ENCODE measurements at places on chromosomes 13 and 19.

DNA sequence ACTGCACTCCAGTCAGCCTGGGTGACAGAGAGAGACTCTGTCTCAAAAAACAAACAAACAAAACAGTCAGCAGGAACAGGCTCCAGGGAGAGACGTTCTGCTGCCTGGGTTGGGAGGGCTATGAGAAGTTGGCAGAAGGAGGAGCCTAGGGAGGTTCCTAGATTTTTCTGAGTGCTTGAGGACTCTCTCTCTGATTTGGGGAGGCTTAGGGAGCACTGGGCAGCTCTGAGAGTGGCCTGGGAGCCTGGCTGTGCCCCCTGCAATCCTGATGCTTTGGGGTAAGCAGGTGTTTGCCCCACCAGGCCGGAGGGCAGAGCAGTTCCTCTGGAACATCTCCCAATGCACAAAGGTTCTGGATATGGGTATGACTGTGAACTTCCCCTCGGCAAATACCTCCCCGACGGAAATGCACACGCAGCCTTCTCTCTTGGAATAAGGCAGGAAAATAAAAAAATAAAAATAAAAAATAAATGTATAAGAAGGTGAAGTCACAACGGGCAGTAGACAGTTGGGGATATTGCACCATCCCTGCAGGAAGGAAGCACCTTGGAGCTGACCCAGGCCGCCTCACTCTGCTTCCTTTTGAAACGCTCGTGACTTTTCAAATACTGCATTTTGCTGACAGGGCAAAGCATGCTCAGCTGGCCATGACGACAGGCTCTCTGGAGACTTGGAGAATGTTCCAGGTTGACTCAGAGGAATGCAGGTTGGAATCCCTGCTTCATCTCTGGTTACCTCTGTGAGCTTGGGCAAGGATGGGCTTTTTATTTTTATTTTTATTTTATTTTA lies 26.5 kb upstream of the HOMER3 start:
- DNase-seq = no peak

- no peak for DNase-seq
Observed at GRCh38 chr19:582497-583197, 7.0 kb upstream of the HCN2 start.

DNA sequence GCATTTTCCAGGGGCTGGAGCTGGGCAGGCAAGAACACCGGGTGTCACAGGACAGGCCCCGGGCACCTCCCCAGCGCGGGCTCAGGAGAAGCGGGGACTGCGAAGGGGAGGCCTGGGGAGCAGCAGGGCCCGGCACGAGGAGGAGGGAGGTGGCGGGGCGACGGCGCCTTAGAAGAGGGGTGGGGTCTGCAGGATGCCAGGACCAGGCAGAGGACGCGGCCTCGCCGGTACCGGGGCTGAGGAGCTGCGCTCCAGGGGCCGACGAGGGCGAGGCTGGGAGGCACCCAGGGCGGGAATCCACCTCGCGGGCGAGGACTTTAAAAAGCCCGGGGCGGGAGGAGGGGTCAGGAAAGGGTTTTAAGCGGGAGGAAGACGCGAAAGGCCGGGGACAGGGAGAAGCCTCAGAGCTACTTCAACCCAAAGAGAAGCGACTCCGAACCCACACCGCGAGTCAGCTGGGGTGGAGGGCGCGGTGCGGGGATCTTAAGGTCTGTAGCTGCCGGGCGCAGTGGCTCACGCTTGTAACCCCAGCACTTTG lies 665 bp downstream of the ZNF347 start:
- DNase-seq = peak; percentile 20

DNA sequence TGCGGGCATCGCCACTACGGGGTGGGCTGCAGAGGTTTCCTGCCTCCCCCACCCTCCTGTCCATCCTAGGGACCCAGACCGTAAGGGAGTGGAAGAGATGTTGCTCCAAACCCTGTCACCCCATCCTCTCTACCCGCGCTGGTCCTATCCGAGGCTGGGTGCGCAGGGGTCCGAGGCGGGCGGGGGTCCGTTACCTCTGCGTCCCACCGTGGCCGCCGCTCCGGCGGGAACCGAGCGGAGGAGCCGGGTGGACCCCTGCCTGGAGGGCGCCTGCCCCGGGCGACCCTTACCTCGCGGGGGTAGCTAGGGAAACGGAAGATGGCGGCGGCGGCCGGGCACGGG lies at the start of gene DGKH:
TSS of gene DGKH (plus strand) at position 307 of the 342 bp plus-strand sequence. CDS start 126 bp downstream, outside the sequence.
- DNase-seq = peak; percentile 32

DNA sequence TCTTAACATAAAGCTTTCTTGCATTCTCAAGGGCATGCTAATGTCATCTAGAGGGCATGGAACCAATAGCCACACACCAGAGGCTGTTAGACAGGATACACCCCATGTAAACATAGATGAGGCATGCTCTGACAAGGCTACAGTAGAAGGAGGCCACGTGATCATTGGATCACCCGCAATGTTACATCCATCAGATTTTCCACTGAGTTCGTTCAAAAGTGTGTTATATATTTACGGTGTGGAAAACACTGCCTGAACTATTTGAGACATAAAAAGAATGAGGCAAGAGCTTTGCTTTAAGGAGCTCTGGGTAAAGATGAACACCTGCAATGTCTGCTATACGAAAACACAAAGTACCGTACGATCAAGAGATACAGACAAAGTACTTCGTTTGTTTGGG lies 817.5 kb upstream of the SLC10A2 start:
- no peak for DNase-seq

DNA sequence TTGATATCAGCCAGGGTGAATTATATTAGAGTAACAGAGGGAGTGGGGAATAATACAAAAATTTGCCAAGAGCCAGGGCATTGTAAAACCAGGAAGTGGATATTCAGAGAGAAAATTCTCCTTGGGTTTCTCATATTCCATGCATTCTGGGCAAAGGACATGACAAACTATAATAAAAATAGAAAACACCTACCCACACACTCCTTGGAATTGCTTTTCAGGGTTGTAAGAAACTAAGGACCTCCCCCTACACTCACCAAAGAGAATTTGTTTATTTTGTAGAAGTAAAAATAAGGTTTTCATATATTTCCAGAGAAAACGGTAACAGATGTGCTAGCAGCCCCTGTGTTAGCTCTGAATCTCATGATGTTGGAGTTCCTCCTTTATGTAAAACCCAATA lies 649.6 kb downstream of the SLITRK1 start:
- DNase-seq = no peak

GRCh38 chr13:40013554-40013953 lies 358.1 kb downstream of the COG6 start:
- DNase-seq = no peak

DNA sequence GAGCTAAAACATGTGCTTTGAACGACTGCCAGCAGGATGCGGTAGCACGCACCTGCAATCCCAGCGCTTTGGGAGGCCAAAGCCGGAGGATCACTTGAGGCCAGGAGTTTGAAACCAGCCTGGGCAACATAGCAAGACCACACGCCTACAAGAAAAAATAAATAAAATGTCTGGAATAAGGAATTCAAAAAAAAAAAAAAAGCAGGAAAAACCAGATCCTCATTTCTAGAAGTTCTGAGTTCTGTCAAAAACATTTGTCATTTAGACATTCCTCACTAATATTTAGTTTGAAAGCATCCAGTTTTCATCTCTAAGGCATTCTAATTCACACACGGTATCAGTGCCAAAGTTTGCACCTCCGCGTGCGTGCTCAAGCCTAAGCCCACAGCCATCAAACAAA lies 36.9 kb upstream of the USE1 start:
- no peak for DNase-seq

DNA sequence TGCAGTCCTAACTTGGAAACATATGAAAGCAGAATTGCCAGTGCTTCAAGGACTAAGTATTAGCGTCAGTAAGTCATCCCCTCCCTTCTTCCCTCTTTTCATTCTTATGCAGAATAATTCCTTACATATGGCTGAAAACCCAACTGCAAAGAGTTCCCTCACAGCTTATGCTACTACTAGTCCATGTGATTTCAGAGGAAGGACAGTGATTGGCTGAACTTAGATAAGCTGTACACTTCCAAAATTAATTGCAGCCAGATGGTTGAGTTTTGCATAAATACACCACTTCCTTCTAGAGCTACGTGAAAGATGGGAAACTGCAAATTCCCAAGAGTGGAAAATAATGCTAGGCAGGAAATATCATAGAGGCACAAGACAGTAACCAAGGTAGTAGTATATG lies 730.4 kb downstream of the OLFM4 start:
- no peak for DNase-seq

GRCh38 chr13:24083141-24083540 lies 77.4 kb upstream of the SPATA13 start:
- no peak for DNase-seq

DNA sequence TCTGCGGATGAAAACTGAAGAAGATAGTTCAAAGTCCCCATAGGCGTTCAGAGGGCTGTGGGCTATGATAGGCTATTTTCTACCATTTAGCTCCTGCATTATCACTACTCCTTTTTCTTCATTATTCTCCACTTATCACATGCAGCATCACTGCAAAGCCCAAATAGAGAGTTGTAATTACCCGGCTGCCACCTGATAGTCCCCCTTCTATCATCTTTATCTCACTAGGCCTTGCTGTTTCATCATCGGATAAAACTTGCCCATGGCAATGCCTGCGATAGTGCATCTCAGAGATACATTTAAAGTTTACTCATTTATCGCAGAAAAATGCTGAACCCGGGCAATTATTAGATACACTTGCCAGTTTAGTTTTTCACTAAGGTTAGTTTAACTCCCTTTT lies 82.9 kb upstream of the SOX21 start:
- no peak for DNase-seq

GRCh38 chr13:20990910-20991525 lies 70.4 kb downstream of the LATS2 start:
- DNase-seq = no peak

DNA sequence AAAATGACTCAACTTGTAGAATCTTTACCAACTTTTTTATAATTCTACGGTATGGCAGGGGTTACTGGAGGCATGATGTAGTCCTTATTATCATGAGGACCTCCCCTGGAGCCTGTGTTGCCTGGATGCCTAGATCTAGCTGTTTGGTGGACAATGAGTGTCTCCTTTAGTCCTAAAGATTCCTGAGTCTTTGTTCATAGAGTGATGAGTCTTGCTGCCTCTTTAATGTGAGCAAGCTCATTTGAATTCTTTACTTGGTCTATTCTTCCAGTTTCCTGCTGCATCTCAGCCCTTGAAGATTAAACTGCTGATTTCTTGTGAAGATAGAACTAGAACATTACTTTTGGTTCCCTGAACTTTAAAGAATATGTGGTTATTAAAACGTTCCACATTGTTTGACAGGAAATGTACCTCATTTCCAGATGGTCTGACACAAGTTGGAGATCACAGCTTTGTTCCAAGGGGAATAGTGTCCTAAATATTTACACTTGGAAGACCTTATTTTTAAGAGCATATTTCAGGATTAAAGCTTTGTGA lies 51.9 kb downstream of the SLAIN1 start:
- DNase-seq = no peak

- no peak for DNase-seq
Observed at GRCh38 chr13:32988608-32989289, 27.5 kb upstream of the KL start.

- no peak for DNase-seq
Observed at GRCh38 chr13:33006638-33007037, 9.6 kb upstream of the KL start.

DNA sequence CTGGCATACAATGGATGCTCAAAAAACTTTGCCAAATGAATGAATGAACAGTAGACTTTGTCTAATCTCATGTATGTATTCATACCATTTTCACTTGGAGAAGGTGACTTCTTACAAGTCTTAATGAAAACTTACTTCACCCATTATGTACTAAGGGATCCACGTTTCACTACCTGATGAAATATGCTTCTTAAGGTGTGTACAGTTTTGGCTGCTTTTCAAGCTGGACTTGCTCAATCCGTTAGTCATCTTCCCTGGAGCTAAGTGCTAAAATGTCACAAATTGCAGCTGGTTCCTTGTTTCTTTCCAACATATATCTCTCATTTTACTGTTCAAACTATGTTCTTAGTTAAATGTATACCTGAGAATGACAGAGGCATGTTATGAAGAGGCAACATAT lies 4.2 kb upstream of the CCNA1 start:
- no peak for DNase-seq

DNA sequence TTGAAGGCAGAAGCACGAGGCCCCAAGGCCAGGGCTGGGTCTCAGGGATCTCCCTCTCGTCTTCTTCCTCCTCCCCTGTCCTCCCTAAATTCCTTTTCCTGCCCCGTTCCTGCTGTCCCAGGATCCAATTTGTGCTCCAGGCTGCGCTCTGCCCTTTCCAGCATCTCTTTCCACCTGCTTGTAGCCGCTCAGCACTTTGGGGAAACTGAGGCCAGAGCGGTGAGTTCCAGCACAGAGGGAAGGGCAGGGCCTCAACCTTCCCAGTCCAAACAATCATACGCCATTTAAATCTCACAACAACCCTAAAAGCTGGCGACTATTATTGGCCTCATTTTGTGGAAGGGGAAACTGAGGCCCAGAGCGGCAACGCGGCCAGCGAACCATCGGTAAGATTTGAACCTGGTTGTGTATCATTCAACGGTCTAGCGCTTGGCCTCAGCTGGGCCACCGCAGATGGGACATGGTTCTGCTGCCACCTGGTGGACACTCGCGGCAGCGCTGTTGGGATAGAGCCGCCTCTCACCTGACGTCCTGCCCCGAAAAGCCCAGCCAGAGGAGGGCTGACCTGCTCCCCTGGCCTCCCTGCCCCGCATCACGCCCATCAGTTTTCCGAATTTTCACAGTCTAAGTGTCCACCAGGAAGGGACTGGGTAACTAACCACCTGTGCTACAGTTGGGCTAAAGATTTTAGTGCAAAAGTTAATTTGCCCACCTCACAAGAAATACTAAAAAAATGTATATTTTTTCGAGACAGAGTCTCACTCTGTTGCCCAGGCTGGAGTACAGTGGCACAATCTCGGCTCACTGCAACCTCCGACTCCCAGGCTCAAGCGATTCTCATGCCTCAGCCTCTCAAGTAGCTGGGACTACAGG lies 4.2 kb upstream of the RPL18A start:
- DNase-seq = peak; percentile 80

DNA sequence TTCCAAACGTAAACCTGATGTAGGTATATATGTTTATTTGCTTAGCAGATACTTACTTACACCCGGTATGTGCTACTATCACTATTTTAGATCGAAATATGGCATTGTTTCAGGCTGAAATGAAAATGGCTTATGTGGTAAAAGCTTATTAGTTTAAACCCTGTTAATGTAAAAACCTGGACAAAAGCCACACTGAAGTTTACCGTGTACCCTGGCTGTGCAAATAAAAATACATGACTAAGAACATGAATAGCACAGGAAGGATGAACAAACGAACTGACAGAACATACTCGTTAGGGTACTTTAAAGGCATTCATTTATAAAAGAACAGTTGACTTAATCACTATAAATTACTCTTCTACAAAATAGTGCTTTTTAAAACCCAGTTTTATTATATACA lies 6.6 kb downstream of the CLDN10 start:
- no peak for DNase-seq

- no peak for DNase-seq
Observed at GRCh38 chr13:43154156-43154651, 130.8 kb downstream of the DNAJC15 start.

- DNase-seq = peak; percentile 77
Observed at GRCh38 chr19:38233740-38234251, 9.8 kb upstream of the DPF1 start.
